ENCODE measurements at places on chromosomes 3 and 15. TPM values are rescaled to one million over a fixed set of nuclear protein-coding genes. Genes with fewer than 3 reads are reported as not detected.
A peak's percentile ranks its signal among the peaks of the same experiment; 100 is the strongest.

DNA sequence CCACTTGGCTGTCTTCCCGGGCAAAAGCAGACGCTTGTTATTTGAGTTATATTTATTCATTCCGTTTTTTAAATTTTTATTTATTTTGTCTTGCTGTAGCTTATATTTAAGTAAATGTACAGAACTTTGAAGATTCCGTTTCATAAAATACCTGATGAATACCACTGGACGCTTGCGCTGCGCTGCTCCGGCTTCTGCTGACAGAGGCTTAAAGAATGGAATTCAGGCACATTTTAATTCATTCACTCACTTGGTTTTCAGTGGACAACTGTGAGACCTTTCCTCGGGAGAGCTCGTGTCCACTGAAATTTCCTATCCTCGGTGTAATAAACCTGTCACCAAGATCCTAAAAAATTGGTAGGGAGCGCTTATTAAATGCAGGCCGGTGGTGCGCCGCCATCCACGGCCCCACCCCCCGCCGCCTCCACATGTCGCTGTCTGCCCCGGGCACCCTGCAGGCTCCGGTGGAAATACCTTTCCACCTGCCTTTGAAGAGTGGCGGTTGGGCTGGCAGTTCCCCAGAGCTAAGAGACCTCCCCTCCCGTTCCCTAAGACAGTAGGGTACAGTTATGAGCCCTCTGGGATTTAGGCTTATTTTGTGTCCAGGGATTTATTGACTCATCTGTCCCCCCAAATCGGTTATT is 62.5 kb upstream of the UBE2E1 start:
- DNase-seq, result no peak

GRCh38 chr3:69460034-69460433 is 74.1 kb upstream of the FRMD4B start:
- no peak for DNase-seq

DNA sequence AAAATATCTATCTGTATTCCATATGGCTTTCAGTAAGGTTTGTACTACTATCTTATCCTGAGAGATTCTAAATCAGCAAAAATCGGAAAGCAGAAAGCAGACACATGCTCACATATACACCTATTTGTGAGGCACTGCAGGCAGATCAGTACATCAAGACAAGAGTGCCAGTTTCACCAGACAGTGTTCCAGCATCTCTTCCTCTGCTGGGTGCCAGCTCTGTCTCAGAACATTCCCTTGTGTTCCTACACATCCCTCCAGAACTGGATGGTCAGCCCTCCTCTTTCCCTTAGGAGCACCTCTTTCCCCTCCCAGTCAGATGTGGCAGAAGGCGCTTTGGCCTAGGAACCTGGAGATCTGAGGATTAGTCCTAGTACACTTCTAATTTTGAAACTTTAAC is 121.3 kb upstream of the IL12A start:
- no peak for DNase-seq

- no peak for DNase-seq
Measured at GRCh38 chr3:59783468-59783988, 733.7 kb upstream of the CFAP20DC start.

GRCh38 chr3:39668420-39668819 is 141.0 kb upstream of the MYRIP start:
- DNase-seq, result peak; percentile 3

DNA sequence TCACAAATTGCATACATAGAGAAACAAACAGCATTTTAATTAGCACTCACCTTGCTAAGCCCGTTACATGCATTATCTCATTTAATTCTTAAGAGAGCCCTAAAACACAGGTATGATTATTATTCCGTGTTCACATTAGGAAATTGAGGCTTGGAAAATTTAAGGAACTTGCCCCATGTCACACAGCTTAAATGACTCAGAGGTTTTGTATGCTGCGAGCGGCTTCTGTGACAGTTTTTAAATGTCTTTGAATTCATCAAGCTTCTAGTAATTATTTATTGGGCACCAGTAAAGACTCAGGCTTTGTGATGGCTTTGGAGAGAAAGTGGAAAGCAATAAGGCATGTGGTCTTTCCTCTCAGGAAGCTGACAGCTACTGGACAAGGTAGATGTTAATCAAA is 166.7 kb upstream of the THBS1 start:
- DNase-seq, result no peak

GRCh38 chr3:129686941-129687340 is 80.5 kb upstream of the PLXND1 start:
- DNase-seq, result no peak

GRCh38 chr3:120349855-120350125 is 636 bp upstream of the LRRC58 start:
- no peak for DNase-seq

DNA sequence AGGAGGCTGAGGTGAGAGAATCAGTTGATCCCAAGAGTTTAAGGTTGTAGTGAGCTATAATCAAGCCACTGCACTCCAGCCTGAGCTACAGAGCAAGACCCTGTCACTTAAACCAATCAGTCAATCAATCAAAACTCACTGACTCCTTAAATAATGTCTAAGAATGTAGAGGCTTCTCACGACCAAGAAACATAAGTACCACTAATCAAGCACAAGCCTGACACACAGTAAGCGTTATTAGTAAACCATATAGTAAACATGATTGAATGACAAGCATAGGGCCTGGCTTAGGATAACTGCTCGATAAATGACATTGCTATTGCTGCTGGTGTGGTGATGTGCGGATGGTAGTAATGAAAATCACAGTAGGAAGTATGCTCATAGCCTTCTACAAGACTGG is 29.4 kb downstream of the C3orf85 start:
- DNase-seq, result no peak

- no peak for DNase-seq
Measured at GRCh38 chr3:31100519-31100918, 206.1 kb upstream of the GADL1 start.

DNA sequence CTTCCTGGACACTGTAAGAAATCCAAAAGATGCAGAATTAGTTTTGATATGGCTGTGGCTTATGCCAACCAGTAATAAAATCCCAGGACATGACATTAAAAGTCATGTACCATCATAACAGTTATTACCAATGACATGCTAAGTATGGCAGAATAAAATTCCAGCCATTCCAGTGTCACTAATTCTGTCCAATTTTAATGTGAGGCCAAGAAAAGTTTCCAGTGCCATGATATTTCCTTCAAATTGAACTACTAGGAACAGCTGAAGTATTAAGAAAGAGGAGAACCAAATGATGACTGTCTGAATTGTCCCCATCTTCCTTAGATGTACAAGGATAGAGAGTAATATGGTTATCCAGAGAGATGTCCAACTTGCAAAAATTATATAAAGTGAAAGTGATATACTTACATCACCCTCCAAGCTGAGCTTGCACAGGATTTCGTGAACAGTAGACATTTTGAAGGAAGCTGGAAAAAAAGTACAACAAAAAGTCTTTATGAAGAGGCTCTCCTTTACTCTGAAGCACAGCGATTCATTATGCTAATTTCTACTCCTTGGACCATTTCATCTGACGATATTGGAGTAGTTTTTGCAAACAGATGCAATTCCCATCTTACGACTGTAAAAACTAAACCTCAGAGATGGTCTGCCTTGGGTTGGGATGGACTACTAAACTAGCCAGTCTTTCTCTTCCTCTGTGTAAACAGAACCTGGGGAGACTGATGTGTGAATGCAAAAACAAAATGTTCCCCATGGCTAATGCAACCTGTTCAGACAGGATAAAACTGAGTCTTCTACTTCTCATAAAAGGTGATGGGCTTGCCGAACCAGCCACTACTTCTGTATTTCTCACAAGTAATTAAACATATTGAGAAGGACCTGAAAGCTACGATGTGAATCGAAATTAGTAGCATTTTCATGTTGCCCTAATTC is 11.9 kb downstream of the ANXA2 start:
- DNase-seq, result no peak

DNA sequence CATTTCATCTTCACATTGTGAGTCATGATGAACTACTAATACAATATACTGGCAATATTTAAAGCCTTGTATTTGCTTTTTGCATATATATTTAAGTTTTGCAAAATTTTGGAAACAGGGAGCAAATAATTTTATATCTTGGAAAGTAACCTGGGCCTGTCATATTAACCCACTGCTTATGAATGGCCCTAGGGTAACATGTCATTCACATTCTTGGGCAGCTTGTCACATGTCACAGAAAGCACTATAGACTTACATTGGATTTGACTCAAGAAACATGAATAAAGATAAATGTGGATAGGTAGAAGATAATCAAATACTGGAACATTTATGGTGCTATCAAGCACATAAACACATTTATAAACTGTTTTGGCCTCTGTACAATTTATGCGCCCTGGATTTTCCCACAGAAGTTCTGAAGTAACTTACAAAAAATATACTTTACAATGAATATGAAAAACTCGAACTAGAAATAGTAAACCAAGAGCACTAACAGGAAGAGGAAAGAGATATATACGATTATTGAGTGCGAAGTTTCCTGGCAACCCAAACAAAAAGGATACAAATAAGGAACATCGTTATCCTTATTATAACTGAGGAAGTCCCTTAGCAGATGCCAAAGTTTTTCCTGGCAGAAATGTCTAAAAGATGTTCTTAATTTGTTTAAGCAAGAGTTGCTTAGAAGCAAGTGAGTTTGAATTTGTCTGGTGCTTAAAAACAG is 257.2 kb downstream of the RBMS3 start:
- no peak for DNase-seq

- DNase-seq, result no peak
Measured at GRCh38 chr15:78437107-78437761, 782 bp upstream of the IREB2 start.

DNA sequence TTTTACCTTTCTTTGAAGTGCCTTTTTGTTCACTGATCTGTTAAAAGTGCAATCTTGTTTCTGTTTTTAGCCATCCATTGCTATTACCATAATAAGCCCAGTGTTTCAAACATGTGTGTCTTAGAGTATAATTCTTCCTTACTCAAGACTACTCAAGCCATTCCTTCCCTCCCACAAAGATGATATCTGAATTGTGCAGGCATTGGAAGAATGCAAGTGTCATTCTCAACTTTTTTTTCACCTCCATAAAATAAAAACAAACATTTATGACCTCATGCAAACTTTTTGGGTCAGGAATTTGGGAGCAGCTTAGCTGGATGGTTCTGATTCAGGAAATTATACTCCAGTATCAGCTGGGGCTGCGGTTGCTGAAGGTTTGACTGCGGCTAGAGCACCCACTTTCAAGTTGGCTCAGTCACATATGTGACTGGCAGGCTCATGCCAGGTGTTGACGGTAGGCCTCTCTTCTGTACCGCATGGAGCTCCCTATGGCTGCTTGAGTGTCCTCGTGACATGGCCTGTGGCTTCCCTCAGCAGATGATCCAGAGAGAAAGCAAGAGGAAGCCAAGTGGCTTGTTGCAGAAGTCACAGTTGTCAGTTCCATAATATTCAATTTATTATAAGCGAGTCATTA is 490.8 kb downstream of the CNTN4 start:
- DNase-seq, result no peak

- no peak for DNase-seq
Measured at GRCh38 chr15:36882487-36883131, 217.7 kb downstream of the MEIS2 start.

GRCh38 chr3:191637611-191638010 is 176.6 kb downstream of the PYDC2 start:
- no peak for DNase-seq

DNA sequence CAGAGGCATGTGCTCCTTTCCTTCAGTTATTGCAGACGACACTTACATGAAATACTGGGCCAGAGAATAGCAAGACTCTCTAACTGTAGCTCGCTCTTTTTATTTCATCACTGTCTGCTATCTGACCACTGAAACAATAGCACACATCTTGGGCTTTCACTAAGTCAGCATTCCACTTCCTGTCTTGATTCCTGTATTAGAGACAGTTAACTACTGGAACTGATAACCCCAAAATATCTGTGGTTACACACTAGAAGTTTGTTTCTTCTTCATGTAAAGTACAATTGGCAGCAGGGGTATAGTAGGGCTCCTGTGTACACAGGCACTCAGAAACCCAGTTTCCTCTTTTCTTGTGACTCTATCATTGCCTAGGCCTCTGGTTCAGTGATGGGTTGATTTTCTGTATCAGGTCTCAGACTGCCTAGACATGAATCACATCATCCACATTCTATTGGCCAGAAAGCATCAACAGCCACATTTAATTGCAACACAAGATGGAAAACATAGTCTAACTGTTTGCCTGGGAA is 230.2 kb upstream of the CD96 start:
- DNase-seq, result no peak

Gene CCDC54
- not detected for total RNA-seq

Gene SLC28A2
- not detected for total RNA-seq

Gene LEKR1
- 1.8 TPM for total RNA-seq

Gene PLA2G4D
- total RNA-seq, result not detected

Gene GPR15
- total RNA-seq, result not detected

Gene LPP
- 38.7 TPM for total RNA-seq

Gene PGBD4
- 1.9 TPM for total RNA-seq

Gene XRN1
- total RNA-seq, result 20.0 TPM

Gene ZNF660
- total RNA-seq, result 29.8 TPM

Gene EID1
- total RNA-seq, result 212 TPM

Gene MUSTN1
- 4.1 TPM for total RNA-seq
